ENCODE measurements at places on chromosomes 3 and 15.

- no peak for DNase-seq
These were observed 371.2 kb upstream of the WNT5A start for GRCh38 chr3:55858302-55858701.

DNA sequence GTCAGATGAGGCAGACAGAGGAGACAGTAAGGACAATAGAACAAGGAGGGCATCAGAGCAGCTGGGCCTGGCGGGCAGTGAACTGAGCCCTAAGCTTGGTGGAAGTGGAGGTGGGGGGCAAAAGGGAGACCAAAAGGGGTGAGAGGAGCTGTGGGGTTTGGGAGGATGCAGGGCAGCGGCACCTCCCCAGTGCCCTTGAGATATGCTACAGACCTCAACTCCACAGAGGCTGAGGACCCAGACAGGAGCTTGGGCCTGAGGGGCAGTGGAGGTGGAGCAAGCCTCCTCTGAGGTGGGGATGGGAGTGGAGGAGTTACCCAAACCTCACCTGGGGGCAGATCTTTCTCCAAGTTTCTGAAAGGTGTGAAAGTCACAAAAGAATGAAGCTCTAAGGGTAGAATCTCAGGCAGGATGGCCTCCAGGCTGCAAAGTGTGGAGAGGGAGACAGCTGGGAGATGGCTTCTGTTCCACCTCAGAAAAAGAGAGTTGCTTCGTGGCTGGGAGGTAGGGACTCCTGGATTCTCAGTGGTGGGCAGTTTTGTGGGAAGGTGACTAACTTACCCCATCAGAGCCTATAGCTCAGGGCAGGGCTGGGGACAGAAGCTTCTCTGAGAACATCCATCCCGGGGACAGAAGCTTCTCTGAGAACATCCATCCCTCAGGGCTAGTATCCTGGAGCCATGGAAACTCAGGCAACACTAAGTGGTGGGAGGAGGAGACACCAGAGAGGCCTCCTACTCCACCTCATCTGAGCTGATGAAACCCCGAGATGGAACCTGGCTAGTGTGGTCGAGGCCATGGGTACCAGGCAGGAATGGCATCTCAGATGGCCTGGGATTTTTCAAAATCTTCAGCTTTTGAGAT, 2.3 kb upstream of the CLK3 start:
- no peak for DNase-seq

GRCh38 chr3:175746308-175746707, 887.2 kb downstream of the NAALADL2 start:
- DNase-seq: no peak

DNA sequence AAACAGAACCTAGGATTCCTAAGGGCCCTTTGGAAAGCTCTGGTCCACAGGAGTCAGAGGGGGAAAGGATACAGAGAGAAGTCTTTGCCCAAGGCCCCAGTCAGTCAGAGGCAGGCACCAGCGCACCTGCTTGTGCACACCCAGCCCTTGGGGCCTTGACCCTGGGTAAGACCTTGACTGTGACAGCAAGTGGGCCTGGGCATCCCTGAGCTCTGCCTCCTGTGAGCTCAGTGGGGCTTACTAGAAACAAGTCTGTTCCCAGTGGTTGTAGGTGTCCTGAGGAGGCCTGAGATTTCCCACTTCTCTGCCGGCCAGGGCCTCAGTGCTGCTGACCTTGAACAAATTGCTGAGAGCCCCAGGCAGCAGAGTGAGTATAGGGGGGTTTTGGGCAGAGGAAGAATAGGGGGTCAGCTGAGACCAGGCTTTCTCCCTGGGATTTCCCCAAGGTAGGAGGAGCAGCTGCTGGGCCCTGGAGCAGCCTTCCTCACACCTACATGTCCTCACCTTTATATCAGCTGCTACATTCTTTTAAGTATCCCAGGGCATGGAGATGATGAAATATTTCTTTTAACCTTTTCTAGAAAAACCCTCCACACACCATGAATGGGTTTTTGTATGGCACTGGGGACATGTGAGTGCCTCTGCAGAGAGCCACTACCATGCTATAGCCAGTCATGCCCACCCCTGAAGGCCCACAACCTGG, 9.7 kb upstream of the DAG1 start:
- no peak for DNase-seq

DNA sequence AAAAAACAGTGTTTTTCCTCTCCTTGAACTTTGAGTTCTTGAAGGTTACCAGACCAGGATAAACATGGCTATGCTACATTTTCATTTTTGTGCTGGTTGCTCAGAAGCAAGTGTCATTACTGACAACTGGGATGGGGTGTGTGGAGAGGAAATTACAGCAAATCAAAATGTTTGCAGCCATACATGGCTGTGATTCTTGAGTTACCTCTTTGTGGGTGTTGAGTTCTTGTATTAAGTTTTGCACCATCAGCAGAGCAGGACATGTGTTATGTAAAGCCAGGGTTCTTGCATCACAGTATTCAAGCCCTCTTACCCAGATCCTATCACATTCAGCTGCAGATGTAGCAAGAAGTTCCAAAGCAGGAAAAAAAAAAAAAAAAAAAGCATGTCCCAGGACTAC, 53.9 kb upstream of the ATOSA start:
- DNase-seq: no peak

DNA sequence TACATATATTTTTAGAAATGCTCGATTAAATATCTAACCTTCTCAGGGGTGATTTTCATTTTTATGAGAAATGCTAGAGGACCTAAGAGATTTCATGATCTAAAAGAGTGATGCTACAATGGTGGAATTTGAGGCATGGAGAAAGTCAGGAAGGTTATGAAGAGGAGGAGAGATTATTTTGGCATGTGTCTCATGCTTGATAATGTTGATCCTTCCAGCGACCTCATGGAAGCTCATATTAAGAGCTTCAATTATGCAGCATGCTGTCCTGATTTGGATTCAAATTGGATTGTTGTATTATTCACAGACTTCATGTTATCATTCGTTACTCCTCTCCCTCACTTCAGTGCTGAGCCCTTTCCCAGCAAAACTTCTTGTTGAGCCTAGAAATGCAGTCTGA, 112.5 kb downstream of the RAP2B start:
- no peak for DNase-seq

- DNase-seq: no peak
These were observed 148.6 kb downstream of the CACNA2D3 start for GRCh38 chr3:54270816-54271526.
